Stimulated activated naive CD8-positive, alpha-beta T cell treated with anti-CD3 and anti-CD28 coated beads, Interleukin-15, Interleukin-2, amounts not matched to agents 100 U/mL and 50 U/mL, for 24 hours (primary cell): ENCODE measurements at places on chromosomes 3 and 15.

- no peak for DNase-seq
Observed at GRCh38 chr3:14772533-14773138, 46.1 kb upstream of the FGD5 start.

- DNase-seq = no peak
Observed at GRCh38 chr3:104447681-104448080, 919.0 kb upstream of the ALCAM start.

DNA sequence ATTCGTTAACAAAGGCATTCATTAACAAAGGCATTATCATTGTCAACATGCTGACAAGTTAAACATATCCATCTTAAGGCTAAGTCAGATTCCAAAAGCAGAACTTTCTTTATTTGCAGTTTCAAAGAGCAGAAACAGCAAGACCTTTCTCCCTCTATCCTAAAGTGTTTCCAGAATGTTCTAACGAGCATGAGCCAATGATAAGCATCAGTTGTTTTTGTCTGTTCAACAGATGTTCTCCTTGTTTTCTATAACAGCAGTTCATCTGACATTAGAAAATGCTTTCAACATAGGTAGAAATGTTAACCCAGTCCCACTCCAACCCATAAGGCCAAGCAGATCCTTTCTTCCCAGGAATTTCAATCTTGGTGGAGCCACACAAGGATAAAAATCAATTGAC is 77.6 kb upstream of the POMGNT2 start:
- DNase-seq = no peak

DNA sequence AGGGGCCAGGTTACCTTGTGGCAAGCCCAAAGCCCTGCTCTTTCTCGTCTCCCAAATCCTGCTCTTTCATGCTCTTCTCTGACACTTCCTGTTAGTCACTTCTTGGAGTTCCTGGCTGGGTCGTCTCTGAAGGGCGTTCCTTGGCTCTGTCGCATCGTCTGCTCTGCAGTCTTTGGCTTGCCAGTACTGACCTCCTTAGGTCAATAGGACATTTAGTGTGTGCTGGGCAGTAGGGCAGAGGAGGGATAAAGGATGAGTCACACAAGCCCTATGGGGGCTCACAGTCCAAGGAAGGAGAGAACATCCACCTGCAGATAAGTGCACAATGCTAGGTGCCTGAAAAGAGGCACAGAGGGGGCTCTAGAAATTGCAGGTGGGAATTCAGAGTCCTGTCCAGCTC is 87.5 kb downstream of the FAM43A start:
- DNase-seq = no peak
